Kidney tubule cell (primary cell): ENCODE measurements at places on chromosomes 1 and 21.
A peak's percentile ranks its signal among the peaks of the same experiment; 100 is the strongest.

- DNase-seq: no peak
Observed at GRCh38 chr1:227768125-227768439, 32.8 kb downstream of the SNAP47 start.

DNA sequence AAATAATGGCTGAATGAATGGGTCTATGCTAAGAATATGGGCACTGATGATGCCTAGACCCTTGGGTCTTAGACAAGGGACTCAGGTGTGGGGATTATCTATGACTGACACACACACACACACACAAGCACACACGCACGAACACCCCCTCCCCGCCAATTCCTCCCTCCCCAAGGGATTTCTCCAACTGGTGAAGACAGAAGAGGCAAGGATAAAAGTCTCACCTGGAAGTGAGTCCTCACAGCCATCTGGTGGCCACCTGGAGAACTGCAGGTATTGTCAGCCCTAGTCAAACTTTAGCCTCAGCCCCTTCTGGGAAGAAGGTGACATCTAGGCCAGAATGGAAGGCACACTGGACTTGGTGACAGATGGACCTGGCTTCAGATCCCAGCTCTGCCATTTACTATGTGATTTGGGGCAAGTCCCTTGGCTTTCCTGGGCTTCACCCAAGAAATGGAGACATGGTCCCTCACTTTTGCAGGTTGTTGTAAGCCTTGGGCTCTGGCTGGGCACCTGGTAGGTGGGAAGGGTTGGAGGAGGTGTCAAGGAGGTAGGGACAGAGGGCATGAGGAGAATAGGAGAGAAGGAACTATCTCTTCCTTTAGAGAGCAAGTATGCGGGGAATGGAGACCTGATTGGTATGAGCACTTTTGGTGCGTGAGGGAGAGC is 4.0 kb upstream of the GPR3 start:
- DNase-seq: peak; percentile 67

DNA sequence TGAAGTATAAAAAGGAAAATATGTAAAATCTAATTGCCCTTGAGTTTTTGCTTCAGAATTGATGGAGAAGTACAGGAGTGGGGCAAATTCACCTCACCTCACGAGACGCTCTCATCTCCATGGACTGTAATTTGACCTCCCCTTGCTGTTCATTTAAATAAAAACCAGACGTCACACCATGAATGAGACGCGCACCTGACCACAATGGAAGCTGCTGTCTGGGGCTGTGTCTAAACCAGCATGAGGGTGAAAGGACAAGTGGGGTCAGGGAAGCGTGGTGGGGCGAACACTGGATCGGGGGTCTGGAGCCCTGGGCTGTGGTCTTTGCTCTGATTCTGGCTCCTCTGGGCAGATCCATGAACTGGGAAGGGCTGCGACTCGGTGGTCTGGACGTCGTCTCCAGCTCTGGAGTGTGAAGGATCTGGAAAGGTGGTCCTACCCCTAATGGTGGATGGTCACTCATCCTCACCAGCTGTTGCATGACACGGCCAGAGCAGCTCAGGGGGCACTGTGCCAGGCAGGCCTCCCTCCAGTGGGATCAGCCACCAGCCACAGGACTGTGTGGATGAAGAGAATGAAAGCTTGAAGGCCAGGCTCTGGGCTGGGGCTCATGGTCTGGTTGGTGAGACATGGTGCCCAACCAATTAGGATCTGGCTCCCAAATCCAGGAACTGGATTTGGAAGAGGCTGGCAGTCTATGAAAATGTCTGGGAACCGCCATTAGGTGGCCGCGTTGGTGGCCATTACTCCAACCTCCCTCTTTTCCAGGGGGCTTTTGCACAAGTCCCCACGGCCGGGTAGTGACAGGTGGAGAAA is 728.6 kb downstream of the PTPRU start:
- peak; percentile 20 for DNase-seq

- DNase-seq: no peak
Observed at GRCh38 chr1:58356402-58356801, 190.1 kb downstream of the OMA1 start.

DNA sequence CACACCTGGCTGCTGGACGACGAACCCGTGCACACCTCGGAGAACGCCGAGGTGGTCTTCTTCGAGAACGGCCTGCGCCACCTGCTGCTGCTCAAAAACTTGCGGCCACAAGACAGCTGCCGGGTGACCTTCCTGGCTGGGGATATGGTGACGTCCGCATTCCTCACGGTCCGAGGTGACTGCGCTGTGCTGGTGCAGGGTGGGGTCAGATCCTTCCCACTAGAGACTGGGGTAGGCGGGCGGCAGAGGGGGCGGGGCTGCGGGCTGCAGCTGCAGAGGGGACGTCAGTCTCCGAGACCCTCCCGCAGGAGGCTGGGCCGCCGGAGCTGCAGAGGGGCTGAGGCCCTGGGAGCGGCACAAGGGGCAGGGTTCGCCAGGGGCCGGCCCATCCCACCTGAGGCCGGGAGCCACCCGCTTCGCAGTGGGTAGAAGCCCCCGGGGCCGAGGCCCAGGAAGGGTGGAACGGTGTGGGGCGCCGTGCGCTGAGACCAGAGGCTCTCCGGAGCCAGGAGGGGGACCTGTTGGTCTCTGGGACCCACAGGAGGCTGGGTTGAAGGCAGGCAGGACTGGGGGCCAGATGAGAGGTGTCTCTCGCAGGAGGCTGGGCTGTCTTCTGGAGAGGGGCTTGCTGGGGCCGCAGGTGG is 90.6 kb downstream of the TRIM11 start:
- DNase-seq: peak; percentile 3

- DNase-seq: no peak
Observed at GRCh38 chr21:33063375-33063883, 6.5 kb upstream of the OLIG1 start.

DNA sequence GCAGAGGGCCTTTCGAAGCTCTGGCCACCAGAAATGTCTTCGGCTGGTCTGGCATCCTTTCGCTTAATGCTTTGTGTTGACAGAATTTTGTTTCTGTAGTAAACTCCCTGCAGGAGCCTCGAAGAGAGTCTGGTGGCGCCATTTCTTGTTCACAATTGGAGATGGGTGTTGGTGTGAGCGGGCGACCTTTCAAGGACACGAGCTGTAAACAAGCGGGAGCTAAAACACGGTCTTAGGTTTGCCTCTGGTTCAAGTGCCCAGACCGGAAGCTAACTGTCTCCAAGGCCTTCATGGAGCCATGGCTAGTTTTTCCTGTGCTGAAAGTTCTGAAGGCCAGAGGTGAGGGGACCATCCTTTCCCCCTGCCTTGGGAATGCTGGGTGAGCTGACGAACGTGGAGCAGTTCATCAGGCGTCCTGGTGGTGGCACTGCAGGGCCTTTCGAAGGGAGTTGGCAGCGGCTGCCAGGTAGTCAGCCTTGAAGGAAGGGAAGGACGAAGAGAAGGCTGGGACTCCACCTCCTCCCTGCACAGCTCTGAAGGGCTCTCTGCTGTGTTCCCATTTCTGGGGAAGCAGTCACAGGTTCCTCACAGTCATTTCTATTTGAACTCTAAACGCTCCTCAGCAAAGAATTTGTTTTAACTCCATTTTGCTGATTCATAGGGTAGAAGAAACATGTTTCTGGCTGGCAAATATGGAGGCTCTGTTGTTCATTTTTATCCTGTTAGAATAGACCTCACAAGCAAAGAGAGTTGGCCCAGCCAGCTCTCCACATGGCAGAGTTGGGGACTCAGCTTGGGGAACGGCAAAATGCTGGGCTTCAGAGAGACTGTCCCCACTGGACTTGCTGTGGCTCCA is 35.2 kb downstream of the URB2 start:
- DNase-seq: peak; percentile 74

DNA sequence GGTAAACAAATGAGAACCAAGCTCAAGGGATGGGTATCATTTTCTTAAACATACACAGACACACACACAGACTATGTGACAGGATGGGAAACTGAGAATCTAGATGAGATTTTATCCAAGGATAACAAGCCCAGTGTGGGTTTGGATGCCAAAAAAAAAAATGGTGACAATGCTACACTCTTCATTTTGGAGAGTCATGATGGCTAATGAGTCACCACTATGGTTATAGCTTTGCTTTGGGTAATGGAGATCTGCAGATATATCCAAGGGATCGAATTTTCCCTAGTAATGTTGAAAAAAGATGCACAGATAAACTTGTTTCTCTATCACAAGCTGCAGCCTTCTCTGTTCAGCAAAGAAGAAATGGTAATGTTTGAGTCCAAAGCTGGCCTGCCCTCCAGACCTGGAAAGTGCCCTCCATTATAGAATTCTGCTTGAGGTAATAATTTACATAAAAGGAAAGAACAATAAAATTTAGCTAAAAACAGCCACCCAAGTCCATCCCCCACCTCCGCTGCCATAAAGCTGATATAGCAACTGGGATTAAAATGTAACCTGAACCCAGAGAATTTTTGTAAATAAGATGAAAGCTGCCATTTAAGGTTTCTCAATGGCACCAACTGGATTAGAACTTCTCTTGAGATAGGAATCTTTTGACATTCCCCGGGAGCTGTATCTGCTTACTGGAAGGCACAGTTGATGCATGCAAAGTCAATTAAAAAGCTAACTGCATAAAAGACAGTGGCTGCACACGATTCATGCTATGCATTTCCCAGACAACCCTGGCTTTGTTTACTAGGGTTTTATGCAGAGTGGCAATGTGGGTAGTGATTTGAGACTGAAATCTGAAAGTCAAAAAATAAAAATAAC is 395.2 kb upstream of the LYPLAL1 start:
- DNase-seq: no peak

DNA sequence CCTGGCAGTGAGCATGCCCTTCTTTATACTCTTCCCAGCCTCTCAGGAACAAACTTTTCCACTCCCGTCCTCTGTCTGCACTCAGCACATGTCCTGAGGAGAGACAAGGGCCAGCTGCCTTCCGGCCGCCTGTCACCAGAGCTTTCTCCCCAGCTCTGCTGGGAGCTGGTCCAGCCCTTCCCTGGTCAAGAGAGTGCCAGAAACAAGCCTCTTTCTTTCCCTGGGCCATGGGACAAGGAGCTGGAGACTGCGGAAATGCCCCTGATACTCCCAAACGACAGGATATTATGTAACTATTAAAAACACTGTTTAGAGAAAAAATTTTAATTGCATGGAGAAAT is 10.4 kb downstream of the LAMB3 start:
- DNase-seq: no peak

DNA sequence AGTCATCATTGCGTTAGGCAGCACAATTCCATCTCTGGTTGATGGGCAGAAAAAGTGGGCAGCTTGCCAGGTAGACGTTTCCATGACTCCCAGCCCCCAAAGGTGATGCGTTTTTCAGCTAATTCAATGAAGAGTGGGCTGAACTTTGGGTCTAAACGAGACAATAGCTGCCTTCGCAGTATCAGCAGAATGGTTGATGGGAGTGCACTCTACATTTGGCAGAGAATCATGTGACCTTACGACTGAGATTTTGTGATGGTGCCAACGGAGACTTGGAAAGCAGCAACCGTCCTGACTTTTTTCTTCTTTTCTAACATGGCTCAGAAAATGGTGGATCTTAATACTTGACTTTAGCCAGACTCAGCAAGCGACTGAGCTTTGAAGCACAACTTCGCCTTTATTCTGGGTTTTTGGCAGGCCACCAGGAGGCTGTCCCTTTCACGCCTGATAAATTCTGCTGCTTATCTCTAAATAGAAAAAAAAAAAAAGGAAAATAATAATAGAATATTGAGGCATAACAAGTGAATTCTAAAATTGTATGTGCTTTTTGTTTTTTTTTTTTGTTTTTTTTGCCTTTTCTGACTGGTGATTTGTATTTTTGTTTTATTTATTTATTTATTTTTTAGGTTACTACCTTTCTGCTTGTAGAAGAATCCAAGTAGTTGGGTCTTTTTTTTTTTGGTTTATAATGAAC is 804.8 kb downstream of the USP25 start:
- peak; percentile 29 for DNase-seq

DNA sequence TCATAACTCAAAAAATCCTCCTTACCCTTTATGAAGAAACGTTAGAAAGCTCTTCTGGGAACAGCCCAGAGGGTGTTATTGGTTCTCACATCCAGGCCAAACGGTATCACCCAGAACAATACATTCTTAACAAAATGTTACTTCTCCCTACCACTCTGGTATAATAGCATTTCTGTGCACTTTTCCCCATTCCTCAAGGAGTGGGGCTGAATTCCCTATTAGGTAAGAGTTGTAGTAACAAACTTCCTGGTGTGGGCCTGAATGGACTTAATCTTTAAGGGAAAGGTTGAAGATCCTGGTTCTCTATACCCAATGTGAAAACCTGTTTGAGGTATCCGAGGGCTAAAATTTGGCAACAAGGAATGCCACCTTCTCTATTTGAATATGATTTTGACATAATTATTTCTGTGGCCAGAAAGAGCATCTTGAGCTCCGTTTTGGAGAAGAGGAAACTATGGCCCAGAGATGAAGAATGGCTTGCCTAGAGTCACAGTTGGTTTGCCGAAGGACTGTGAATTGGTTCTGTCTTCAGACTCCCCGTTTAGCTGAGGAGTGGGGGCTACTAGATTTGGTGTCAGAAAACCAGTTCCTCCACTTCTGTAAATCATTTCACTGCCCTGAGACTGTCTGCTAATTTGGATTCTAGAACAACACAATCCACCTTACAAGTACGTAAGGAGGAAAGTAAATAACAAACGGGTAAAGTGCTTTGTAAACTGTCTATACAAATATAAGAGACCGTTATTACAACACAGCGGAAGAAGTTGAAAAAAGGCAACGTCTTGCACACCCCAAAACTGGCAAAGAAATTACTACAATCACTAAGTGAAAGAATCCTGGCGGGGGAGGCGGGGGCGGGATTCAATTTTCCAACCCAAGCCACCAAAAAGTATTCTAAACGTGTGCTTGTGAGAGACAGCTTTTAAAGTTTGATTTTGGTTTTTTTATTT is 2.3 kb downstream of the ANP32E start:
- DNase-seq: peak; percentile 25

DNA sequence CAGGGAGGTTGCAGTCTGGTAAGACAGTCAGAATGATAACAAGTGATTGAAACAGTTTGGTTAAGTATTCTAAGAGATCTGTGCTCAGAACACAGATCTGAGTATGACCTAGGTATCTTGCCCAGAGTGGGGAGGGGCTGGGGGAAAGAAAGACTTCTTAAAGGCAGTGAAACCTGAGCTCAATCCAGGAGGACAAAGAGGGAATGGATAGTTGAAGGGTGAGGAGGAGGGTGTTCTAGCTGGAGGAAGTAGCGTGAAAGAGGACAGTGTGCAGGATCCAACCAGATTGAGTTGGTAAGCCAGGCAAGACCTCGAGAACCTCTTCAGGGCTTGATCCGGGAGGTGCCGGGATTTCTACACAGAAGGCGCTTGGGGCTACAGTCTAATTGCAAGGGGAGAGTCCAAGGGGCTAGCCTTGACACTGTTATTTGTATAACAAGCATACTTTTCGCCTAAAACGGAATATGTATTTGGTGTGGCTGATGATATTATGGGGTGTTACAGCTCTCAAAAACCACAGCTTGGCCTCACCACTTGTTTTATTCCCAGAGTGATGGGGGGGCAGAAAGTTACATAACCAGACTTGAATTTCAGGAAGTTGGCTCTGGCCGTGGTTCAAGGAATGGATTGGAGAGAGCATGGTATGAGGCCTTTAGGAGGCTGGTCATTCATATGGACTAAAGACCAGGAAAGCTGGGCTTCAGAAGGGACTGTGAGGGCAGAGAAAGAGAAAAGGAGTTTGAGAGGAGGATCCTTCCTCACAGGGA is 19.1 kb downstream of the RCSD1 start:
- no peak for DNase-seq
